Esophagus muscularis mucosa (tissue), 4 donors: ENCODE measurements at places on chromosomes 1 and 21. TPM values are rescaled to one million over a fixed set of nuclear protein-coding genes. Genes with fewer than 3 reads are reported as not detected.

The ETV3L gene
- total RNA-seq = not detected

The SUSD4 gene
- total RNA-seq = 1.7 TPM

The CR1L gene
- not detected for total RNA-seq

DNA sequence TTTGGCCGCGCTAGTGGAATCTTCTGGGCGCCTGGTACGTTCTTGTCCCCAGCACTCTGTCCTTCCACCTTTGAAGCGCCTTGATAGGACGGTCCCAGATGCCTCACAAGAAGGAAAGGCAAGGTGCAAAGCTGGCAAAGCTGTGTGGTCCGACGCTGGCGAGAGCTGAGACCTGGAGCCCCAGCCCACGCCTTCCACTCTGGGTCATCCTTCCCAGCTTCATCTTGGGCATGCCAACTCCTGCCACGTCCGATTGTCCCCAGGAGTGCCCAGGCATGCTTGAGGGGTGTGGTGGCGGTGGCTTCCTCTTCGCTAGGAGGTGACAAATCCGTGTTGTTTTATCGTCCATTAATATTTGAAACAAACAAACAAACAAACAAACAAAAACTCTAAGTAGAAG is 123.9 kb upstream of the DPYD start:
- no peaks in the 10 kb centered on the region for H3K36me3 ChIP-seq
- H3K27ac ChIP-seq = no peak overlapping the region
- no peak overlapping the region for H3K4me3 ChIP-seq
- DNase-seq = no peak
- H3K27me3 ChIP-seq = peaks cover 43% of the 10 kb centered on the region

DNA sequence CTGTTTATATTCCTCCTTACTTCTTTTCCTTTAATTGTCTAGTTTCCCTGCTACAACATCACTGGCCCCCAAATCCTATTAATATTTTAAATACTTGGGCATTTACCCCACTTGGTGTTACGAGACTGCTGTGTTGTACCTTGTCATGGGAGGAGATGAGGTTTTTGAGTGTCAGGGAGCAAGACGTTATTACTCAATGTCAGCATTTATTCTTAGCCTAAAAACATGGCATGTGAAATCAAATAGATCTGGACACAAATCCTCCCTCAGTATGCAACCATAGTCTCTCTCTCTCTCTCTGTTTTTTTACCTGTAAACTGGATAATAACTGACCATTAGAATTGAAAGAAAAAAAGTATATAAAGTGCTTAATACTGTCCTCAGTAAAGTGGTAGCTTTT is 4.6 kb downstream of the LRRC8B start:
- peaks cover 4% of the 10 kb centered on the region for H3K36me3 ChIP-seq
- no peak for DNase-seq
- no peak overlapping the region for H3K27ac ChIP-seq
- no peaks in the 10 kb centered on the region for H3K27me3 ChIP-seq
- peaks cover 5% of the 10 kb centered on the region for H3K4me1 ChIP-seq

GRCh38 chr1:68449901-68450300 is at the start of gene RPE65:
RPE65 (minus strand) TSS chr1:68449954; CDS start chr1:68449905, 49 bp downstream.
- no peaks in the 10 kb centered on the region for H3K36me3 ChIP-seq
- no peak within 1 kb of the TSS for H3K27ac ChIP-seq
- no peak for DNase-seq
- no peaks in the 10 kb centered on the region for H3K4me1 ChIP-seq
- H3K27me3 ChIP-seq = no peaks in the 10 kb centered on the region
